ELF-1 (cell line): ENCODE measurements at places on chromosomes 2 and 18.

- DNase-seq, result no peak
These were observed 37.8 kb downstream of the GCG start for GRCh38 chr2:162114271-162114670.

DNA sequence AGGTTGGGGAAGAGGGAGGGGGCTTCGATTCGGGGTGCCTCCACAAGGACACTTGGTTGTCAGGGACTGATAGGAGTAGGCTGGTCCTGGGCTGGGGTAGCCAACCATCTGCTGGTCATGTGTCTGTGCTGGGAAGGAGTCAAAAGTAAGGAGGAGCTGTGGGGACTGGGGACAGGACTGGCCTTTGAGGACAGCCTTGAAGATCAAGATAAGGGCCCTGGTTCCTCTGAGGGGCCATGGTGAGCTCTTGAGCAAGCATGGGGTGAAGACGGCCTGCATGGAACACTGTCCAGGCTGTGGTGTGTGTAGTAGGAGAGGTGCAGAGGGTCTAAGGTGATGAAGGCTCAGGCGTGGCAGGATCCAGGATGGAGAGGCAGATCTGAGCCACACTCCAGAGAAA, 1.7 kb downstream of the CYP27A1 start:
- DNase-seq, result no peak

DNA sequence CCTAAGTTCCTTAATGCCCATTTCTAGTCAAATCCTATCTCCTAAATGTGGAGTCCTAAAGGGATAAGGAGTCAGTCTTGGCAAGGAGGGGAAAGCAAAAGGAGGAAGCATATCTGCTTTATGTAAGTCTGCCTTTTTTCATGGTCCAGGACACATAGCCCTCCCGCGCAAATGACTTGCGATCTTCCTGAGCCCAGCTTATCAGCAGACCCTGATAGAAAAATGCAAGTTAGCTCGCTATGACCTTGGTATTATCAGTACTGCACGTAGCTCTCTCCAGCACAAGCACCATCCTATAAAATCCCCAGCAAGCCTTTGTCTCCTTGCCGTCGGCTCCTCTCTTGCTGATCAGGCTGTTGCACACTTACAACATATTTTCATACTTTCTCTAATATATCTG, 281.4 kb upstream of the KCNH7 start:
- DNase-seq, result peak; percentile 14

DNA sequence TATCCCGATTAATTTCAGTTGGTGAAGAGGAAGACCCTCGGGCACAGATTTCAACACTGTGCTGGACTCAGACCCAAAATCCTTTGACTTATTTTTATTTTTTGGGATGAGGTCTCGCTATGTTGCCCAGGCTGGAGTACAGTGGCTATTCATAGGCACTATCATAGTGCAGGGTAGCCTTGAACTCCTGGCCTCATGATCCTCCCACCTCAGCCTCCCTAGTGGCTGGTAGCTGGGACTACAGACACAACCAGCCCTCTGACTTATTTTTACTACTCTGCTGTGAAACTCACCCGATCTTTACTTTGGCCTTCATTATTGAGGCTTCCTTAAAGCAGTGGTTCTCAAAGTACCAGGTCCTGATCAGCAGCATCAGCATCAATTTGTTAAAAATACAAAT, 18.2 kb upstream of the ADAM17 start:
- no peak for DNase-seq

DNA sequence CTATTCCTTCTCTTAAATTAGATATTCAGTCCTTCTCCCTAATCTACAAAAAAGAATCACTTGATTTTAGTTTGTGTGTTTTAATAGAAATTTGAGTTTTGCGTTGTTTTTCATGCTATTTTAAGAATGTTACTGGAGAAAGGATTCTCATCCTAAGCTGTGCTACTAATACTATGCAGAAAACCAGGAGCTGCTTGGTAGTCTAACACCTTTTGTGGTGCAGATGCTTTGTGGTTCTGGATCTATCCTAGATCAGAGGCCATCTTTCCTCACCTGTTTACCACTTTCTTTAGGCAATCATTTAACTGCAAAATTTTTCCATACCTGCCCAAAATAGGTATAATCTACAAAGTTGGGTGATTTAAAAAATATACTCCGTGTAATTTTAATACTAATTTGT, 823.6 kb downstream of the CPS1 start:
- DNase-seq, result no peak
